CD14-positive monocyte (primary cell): ENCODE measurements at places on chromosomes 13 and 19. TPM values are rescaled to one million over a fixed set of nuclear protein-coding genes. Genes with fewer than 3 reads are reported as not detected.

KCNJ14 gene
- polyA plus RNA-seq = 0.31 and 0.56 TPM in 2 replicates

IL4I1 gene
- polyA plus RNA-seq = 5.6 and 8.6 TPM in 2 replicates

SLC1A6 gene
- not detected in 2 replicates for polyA plus RNA-seq

GRCh38 chr13:98802559-98802958 is 50.1 kb upstream of the SLC15A1 start:
- no peak for DNase-seq

DNA sequence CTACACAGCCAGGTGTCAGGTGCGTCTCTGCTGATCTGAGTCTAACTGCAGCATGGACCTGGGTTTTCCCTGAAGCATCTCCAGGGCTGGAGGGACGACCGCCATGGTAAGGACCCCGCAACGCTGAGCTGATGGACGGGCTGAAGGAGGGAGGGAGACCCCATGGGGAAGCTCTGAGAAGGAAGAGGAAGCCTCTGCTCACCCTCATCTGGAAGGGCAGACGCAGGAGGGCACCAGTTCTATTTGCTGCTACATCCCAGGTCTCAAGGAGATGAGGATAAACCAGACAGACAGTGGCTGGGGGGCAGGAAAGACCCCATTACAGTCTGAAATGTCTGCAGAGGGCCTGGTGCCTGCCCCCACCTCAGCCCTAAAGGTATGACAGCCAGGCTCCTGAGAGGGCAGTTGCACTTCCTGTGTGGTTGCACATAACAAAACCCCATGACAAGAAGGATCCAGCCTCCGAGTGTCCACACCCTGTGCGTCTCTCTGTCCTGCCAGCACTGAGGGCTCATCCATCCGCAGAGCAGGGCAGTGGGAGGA is at the start of gene LILRA2:
Gene LILRA2 (plus strand): TSS at position 461 of the 543 bp plus-strand sequence. CDS start 89 bp downstream, outside the sequence.
- peak; percentile 74 for DNase-seq

GRCh38 chr19:16205205-16206045 is 7.7 kb downstream of the AP1M1 start:
- DNase-seq = no peak

DNA sequence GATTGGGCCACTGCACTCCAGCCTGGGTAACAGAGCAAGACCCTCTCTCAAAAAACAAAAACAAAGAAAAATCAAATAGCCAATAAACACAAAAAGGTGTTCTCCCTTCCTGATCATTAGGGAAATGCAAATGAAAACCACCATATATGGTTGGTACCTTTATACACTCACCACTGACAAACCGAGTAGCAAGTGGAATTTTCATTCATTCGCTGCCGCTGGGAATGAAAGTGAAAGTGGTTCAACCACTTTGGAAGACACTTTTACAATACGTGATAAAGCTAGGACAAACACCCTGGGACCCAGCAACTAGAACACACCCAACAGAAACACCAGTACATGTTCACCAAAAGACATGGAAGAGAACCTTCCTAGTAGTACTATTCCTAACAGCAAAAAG is 21.0 kb downstream of the GRIK5 start:
- DNase-seq = no peak

DNA sequence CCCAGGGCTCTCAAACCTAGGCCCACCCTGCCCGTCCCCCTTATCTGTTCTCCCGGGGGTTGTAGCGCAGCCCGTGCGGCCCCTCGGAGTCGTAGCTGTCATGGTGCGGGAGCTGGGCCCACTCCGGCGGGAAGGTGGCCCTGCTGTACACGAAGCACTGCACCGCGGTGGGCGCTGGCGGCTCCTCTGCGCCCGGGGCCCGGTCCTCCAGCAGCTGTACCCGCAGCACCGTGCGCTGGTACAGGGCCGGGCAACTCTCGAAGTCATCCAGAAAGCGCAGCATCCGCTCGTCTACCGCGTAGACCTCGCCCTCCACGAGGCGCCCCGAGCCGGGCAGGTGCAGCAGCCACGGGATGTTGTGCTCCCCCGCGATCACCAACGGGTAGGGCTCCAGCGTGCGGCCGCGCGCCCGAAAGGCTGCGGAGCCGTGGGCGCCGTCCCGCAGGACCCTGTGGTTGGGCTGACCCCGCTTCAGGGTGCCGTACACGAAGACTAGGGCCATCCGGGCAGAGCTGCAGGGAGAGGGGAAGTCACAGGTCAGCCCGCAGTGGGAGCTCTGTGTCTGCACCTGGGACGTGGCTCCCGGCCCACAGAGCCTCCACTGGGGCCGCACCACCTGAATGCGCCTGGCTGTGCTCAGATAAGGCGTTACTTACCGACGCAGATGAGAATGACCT is 56.4 kb downstream of the GGACT start:
- DNase-seq = no peak

DNA sequence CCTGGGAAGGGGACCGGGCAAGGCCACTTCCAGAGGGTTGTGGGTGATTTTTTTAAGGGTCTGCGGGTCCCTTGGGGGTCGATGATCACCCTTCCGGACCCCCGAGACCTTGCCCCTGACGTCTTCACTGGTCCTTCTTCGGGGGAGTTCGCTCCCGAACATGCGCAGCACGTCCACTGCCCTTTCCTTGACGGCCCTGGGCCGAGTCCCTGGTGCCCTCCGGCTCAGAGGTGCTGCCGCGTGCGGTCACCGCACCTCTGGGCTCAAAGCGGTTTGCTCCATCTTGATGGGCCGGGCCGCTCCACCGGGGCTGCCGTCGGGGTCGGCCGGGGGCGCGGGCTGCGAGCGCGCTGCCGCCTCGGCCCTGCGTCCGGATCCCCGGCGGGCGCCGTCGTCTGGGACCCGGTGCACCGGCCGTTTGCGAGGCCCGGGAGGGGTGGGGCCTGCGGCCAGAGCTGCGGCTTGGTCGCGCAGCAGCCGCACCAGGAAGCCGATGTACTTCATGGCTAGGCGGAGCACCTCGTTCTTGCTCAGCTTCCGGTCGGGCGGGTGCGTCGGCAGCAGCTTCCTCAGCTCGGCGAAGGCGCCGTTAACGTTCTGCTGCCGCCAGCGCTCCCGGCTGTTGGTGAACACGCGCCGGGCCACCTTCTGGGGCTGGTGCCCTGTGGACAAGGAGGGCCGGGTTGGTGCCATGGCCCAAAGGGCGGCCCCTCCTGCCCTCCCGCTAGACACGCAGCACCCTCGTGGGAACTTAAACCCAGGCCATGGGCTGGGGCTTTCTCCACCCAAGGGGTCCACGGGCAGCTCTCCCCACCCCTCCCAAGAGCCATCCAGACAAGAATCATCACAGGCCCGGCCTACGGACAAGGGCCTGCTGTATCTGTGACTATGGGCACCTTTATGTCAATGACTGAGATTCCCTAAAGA is 3.3 kb downstream of the LYL1 start:
- peak; percentile 87 for DNase-seq
